ENCODE measurements at places on chromosomes 11 and 22.

- no peak for DNase-seq
Measured at GRCh38 chr22:21602579-21602978, 27.2 kb downstream of the YDJC start.

DNA sequence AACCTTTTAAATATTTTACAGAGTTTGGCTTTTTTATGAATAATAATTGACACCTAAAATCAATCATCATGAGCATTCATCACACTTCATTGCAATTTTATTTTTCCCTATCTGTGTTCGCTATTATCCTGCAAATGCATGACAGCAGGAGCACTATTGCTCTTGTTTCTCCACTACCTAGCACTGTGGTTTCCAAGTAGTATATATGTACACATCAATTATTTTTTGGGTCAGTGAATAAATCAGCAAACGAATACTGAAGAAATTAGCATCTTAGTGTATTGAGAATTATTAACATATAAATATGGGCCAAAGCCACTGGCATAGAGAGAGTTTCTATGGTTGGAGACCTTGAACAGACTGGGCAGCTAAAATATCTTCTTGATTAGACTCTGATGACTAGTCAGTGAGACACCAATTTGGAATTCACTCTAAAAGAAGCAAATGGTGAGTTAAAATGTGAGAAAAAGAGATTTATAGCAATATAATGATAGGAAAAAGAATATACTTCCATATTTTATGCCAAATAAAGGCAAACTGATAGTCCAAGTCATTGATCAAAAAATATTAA is 731.1 kb upstream of the LUZP2 start:
- no peak for DNase-seq

DNA sequence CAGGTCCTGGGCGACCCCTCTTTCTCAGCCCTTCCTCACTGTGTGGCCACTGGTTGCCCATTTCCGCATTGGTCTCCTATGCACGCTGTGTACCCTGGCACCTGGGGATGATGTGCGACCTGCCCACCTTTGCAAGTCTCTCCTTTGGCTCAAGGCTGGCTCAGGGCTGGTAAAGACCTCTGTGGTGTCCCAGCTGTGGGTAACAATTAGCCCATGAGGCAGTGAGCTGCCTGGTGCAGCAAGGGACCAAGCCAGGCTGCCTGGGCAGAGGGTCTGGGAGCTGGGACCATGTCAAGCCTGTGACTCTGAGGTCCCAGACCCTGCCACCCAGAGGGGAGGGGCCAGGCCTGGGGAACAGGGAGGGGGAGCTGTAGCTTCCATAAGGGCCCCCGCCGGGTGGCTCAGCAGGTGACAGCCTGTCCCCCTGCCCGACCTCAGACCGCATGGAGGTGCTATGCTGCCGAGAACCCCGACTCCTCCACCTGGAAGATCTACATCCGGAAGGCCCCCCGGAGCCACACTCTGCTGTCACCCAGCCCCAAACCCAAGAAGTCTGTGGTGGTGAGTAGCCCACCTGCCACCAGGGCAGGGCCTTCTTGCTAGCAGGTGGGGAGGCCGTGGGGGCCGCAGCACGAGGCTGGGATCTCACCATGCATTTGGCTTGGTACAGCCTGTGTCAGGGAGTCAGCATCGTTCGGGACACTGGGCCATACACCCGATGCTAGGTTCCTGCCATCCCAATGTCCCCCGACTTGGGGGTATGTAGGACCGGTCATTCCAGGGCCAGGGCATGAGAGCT is 112.5 kb downstream of the KCNQ1OT1 start:
- DNase-seq: no peak

DNA sequence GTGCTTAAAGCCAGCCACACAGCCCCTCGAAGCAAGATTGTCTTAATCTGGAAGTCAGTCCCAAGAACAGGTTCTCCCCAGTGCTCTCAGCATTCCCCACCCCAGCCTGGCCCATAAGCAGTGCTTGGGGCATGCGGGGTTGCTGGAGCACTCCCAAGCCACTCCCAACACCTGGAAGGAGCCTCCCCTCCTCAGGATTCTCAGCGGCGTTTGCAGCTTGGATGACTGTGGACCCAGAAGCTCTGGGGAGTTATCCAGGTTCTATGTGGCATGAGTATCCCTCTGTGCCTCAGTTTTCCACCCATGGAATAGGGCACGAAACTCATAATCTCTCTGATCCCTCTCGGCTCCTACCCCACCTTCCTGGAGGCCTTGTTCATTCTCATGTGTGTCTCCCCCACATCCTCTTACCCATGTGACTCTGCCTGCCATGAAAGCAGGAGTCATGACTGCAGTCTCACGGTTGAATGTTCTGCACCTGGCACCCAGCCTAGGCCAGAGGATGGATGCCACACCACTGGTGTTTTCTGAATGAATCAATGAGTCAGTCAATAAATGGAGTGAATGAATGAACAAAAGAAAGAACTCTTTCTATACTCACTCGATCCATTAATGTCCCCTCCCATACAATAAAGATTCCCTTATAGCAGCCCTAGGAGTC is 33.4 kb upstream of the WNT7B start:
- peak; percentile 18 for DNase-seq

GRCh38 chr22:38716271-38716670 is 10.5 kb downstream of the GTPBP1 start:
- no peak for DNase-seq

- DNase-seq: no peak
Measured at GRCh38 chr11:126716456-126717083, 284.0 kb downstream of the KIRREL3 start.

- no peak for DNase-seq
Measured at GRCh38 chr11:76609736-76610370, 60.7 kb downstream of the LRRC32 start.

GRCh38 chr11:35529971-35530495 is 4.6 kb upstream of the PAMR1 start:
- no peak for DNase-seq

- DNase-seq: no peak
Measured at GRCh38 chr11:134401825-134402809, 9.9 kb downstream of the B3GAT1 start.

DNA sequence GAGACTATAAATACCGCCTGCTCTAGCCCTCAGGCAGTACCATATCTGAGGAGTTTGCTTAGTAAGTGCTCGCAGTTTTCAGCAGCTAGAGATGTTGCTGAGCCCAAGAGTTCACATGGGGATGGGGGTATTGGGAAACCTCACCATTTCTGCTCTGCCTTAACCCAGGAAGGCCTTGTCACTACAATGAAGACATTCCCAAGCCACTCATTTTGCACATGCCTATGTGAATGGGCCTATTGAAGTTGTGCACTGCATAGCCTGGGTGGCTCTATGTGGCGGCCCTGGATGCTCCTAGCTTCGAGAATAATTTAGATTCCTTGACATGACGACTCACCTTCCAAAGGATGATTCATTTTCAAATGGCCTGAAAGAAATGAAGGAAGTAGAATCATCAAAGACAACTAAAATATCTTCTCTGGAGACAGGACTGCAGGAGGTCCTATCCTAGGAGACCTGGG is 163.4 kb downstream of the ADAMTS15 start:
- no peak for DNase-seq

GRCh38 chr11:12017243-12017678 is 8.8 kb upstream of the DKK3 start:
- no peak for DNase-seq

DNA sequence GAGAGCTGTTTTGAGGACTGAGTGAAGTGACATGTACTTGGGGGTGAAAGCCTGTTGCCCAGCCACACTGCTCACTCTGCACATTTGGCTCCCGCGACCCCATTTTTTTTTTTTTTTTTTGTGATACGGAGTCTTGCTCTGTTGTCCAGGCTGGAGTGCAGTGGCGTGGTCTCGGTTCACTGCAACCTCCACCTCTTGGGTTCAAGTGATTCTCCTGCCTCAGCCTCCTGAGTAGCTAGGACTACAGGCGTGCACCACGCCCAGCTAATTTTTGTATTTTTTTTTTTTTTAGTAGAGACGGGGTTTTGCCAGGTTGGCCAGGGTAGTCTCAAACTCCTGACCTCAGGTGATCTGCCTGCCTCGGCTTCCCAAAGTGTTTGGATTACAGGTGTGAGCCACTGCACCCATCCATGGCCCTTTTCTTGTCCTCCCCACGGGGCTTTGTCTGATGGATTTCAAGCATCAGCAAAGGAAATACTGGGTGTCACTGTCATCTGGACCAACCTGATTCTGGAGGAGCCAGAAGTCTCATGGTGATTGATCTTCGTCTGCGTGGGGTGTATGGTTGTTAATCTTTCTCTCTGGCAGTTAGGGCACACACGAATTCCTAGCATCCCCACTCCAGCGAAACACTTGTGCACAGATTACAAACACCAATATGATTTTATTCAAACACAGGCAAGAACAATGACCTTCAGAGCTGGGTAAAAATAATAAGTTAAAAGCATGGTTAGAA is 3.4 kb upstream of the UCP3 start:
- no peak for DNase-seq

- DNase-seq: no peak
Measured at GRCh38 chr11:78339483-78339882, 78.1 kb downstream of the GAB2 start.

DNA sequence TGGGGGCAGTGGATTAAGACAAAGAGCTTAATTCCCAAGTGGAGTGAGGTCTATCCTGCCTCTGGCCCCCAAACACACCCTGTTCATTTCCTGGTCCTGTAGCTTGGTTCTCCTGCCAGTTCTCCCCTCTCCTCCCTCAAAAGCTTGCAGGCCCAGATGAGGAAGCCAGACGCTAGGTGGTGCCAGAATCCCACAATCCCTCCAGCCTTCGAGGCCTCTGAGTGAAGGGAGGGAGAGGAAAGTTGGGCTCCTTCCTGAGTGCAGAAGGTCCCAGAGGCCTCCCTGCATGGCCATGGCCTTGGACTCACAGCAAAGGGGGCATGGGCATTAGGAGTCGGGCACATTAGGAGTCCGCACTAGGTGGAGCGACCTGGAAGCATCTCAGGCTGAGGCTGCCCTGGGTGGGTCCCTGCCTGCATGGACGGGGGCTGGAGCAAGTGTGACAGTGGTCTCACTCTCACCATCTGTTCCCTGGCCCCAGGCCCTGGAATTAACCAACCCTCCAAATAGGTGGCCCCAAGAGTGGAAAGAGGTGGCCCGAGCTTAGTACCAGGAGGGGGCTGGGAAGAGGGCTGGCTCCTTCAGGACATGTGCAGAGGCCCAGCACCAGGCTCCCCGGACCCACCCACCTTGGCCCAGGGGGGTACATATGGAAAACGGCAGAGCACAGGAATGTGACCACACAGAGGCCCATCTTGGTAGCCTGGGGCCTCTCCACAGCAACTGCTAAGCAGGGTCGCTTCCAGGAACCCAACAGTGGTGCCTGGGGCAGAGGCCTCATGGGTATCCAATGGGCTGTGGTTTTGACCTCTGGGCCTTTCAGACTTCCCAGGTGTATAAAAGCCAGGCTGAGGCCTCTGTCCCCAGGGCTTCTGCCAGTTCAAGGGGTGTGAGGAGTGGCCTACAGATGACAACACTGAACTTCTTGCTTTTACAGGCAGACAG is 5.2 kb downstream of the FXYD2 start:
- peak; percentile 14 for DNase-seq

DNA sequence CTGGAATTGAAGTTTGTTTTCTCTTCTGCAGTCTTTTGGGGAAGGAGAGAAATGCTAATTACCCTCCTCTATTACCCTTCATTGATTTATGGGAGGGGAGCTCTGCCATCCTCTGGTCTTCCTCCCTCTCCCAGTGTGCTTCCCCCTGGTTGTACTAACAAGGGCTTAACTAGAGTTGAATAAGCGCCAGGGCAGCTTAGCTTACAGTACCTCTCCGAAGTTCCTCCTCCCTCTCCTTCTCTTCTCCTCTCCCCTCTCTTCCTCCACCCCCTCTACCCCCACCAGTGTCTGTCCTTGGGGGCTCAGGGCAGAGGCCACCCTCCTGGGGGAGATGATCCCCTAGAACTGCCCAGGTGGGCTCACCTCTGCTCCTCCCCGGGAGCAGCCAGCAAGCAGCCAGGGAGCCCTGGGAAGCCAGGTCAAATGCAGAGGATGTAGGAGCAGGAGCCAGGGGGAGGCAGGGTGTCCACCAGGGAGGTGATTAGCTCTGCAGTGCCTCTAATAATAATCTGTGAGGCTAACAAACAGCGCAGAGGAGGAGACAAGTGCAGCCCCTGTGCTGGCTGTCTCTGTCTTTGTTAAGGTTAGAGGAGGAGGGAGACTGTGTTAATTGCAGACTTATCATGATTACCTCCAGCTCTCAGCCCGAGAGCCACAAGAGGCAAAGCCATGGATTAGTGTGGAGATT is 191.6 kb upstream of the CADM1 start:
- DNase-seq: no peak
